ENCODE measurements at places on chromosomes 3 and 15.

DNA sequence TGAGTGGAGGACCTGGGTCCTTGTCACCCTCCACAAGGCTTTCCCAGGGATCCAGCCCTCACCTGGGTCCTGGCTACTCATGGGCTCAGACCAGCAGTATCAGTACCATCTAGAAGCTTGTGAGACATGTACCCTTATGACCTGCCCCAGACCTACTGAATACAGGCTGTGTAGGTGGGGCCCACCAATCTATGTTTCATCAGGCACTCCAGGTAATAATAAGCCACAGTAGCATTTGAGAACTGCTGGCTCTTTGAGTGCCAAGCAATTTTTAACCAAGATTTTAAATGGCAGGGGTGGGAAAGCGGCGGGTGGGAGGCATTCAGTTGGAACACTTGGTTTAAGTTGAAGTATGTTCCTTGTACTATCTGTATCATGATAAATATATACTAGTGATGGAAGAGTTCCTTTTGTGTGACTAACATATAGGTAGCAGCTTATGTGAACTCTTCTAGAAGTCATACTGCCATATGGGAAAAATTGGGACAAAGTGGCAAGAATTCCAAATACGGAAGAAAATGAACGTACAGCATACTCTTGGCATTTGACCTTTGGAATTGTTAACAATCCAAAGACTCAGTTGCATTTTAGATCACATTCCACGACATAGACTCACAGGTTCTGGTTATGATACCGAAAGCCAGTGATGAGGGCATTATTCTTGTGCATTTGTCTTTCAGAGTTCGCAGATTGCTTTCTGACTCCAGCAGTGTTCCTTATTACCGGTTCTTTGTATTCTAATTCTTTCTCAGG lies 190.4 kb downstream of the GHSR start:
- no peak for DNase-seq

- DNase-seq, result no peak
These were observed 6.0 kb downstream of the ISL2 start for GRCh38 chr15:76342382-76343201.

GRCh38 chr15:64851503-64851840 lies 9.8 kb downstream of the PLEKHO2 start:
- no peak for DNase-seq

DNA sequence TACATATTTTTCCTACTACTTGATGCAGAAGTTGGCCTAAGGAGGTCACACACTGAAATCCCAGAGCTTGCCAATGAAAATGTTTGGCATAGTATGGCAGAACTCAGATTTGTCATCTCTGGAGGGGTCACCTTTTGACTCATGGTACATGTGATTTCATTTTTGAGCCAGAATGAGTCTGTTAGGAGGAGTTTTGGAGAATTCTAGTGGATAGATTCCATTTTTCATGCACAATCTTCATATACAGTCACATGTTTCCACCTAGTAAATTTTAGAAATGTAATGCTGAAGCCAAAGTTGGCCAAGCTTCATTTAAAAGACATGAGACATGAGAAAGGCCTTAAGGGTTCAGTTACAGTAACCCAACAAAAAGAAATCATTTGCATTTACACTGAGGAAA lies 97.8 kb upstream of the IGSF10 start:
- DNase-seq, result no peak

GRCh38 chr3:56837196-56837955 lies 35.6 kb upstream of the ARHGEF3 start:
- no peak for DNase-seq

GRCh38 chr15:97978401-97979139 lies 18.1 kb downstream of the ARRDC4 start:
- DNase-seq, result no peak

GRCh38 chr3:194265996-194266964 lies 84.8 kb downstream of the CPN2 start:
- DNase-seq, result no peak

DNA sequence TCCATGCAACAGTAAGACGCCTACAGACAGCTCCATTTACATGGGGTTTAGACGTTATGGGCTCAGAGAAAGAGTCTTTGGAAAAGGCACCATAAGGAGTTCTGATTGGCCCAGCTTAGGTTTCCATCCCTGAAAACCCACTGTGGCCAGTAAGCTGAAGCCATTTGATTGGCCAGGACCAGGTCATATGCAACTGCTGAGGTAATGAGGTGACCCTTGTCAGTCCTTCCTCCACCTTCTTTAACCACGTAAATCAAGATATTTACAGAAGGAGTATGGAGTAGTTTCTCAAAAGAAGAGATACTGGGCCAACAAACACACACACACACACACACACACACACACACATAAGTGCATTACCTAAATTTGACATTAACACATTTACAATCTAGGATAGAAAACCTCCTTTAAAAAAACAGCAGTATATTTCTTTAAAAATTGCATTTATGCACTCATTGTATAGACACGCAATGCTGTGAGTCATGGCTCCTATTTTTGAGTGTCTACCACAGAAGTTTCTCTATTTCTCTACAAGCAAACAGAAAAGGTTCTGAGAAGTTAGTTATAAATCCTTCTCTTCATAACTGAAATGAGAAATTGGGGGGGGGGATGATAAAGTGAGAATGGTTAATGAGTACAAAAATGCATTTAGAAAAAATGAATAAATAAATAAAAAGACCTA lies 16.3 kb upstream of the MB21D2 start:
- no peak for DNase-seq

GRCh38 chr3:180119567-180119966 lies 82.8 kb upstream of the PEX5L start:
- no peak for DNase-seq

DNA sequence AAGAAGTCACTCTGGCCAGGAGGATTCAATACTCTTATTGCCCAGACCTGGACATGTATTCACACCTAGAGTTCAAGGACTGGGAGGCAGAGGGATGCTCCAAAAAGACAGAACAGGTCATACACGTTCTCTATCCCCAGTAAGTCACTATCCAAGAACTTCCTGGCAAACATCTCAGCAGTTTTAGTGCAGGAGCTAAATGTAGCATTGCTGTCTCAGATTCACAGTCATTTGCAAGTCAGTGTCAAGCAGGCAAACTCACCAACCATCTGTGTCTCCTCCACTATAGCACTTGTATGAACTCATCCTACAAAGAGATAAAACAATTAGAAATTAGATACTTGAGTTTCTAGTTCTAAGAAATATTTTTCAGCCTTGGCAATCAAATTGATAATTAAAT lies 38.4 kb downstream of the ABHD17C start:
- DNase-seq, result no peak

- DNase-seq, result no peak
These were observed 735 bp downstream of the GOLGA8B start for GRCh38 chr15:34582461-34583371.

GRCh38 chr3:121809249-121809648 lies 25.6 kb downstream of the IQCB1 start:
- DNase-seq, result no peak

DNA sequence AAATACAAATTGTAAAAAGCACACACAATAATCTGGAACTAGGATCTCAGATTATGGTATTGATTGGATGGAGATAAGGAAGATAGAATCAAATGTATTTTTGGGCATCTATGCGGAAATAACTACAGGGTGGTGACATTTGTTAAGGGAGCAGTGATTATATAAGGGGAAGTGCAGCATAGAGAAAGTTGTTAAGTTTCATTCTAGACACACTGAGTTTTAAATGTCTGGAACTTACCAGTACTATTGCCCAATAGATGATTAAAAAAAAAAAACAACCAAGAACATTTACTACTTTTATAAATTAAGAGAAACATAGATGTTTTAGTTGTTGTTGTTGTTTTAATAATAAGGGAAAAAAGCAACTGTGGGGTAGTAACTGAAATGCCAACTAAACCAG lies 32.1 kb upstream of the C3orf38 start:
- no peak for DNase-seq

DNA sequence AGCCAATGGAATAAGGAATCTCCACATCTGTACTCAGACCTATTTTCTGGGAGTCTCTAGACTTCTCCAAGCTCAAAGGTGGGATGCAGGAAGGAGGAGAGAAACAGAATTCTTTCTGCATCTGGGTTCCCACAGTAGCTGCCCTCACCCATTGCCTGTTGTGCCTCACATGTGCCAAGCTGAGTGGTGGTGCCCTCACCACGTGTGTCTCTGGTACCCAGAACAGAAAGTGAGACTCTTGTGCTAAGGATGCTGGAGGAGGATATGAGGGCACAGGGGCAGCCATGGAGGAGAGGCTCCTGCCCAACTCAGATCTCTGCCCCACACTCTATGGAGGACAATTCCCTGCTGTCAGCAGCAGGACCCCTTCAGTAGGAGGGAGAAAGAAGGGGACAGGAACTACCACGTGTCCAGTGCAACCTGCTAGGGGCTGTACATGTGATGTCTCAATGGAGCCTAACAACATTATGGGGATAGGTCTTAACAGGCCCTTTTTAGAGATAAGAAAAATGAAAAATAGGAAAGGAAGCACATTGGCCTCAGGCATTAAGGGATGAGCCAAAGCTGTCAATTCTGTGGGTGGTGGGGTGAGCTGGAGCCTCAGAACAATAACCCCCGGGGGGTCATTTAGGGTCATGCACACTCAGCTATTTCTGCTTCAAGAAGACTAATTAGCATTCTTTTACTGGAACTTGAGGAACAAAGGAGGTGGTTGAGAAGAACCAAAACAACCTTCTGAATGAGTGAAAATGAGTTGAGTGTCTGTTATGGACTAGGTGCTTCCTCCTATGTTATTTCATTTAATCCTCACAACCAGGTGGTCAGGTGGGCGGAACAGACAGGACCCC lies 16.3 kb upstream of the NOX5 start:
- no peak for DNase-seq

GRCh38 chr3:12982619-12983101 lies 90.6 kb downstream of the IQSEC1 start:
- DNase-seq, result no peak

GRCh38 chr3:12495749-12496452 lies 11.6 kb downstream of the TSEN2 start:
- no peak for DNase-seq

- DNase-seq, result no peak
These were observed 853 bp downstream of the TCAIM start for GRCh38 chr3:44339181-44340057.

GRCh38 chr3:112437146-112438022 lies 61.9 kb downstream of the BTLA start:
- no peak for DNase-seq

- DNase-seq, result no peak
These were observed 104.2 kb upstream of the PRR23E start for GRCh38 chr3:127088511-127089351.

DNA sequence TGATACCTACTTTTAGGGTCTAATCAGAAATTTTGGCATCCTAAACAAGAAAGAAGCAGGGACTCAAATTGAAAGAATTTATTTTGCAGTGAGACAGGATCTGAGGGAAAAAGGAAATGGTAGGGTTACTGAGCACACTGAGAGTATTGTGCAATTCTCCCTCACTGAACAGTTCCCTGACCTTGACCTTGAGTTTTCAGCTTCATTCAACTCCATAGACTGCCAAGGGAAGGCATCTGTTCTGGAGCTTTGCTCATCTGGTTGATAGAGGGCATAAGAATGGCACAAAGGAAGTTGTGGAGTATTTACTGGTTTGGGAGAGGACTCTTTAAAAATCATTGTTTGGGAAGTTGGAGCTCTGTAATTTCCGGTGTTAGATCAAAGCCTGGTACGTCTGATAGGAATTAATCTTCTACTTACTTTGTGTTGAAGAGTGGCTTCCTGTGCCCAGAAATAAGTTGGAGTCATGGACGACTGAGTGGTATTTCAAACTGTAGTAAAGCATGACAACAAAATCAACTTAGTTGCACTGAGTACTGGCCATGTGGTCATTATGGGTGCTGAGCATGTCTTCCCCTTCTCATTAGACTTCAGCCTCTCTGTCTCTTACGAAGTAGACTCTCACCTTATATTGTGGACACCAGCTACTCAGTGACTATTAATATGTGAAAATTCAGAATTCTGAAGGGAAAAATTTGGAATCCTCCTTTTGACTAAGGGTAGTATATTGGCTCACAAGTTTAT lies 40.8 kb downstream of the CLDN1 start:
- no peak for DNase-seq

GRCh38 chr15:35728219-35728940 lies 182.4 kb upstream of the DPH6 start:
- DNase-seq, result no peak

- DNase-seq, result no peak
These were observed 91.4 kb upstream of the TJP1 start for GRCh38 chr15:29913528-29914135.

- no peak for DNase-seq
These were observed 1435.2 kb upstream of the CADM2 start for GRCh38 chr3:83523470-83524073.

DNA sequence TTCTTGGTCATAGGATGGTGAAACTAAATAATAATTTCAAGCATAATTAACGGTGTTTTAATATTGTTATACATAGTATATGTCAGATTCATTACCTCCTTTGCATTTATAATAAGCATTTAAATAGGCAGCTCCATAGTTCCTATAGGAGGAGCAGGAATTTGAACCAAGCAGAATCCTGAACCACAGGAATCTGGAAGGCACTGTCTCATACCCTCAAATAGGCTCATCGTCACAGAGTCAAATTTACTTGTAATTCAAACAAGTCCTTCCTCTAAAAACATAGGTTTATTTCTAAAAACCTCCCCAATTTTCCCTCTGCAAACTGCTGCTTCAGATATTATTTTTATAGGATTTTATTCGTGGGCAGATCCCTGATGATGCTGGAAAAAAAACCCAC lies 376.3 kb upstream of the ARHGEF26 start:
- DNase-seq, result no peak

- no peak for DNase-seq
These were observed 214.8 kb upstream of the TPRG1 start for GRCh38 chr3:188956839-188957489.

DNA sequence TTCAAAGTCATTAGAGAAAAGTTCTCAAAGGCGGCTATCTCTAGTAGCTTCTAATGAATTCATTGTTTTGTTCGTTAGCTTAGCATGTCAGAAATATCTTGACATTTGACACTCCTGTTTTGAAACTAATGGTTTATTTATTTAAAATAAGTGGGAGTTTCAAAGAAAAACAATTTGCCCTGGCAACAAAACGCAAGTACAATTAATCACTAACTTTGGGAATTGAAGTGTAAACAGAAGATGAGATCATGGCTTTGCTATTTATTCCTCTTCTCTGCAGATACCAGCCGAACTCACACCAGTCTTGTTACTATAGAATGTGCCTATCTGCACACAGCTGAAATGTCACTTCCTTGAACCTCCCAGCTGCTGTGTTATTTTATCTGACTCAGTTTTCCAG lies 27.5 kb downstream of the MASP1 start:
- DNase-seq, result no peak

GRCh38 chr3:24069045-24069444 lies 124.0 kb downstream of the NR1D2 start:
- no peak for DNase-seq

DNA sequence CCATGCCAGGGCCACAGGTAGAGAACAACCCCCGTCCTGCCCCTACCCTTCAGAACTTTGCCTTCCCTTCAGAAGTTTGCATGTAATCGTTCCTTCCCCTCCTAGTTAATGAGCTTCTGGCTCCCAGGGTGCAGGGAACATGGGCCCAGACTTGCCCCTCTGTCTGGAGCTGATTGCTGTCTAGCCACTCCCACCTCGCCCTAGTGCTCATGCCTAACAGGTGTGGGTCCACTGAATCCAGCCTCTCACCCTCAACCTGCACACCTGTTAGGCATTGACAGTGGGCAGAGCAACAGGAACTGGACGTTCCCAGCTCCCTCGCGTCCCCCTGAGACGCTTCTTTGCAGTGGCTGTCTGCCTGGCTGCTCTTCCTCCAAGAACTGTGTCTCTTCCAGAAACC lies 40.3 kb downstream of the WNT5A start:
- DNase-seq, result no peak
